ENCODE measurements at places on chromosomes 4 and X.

- no peak for DNase-seq
Observed at GRCh38 chr4:144809056-144809640, 163.2 kb downstream of the HHIP start.

DNA sequence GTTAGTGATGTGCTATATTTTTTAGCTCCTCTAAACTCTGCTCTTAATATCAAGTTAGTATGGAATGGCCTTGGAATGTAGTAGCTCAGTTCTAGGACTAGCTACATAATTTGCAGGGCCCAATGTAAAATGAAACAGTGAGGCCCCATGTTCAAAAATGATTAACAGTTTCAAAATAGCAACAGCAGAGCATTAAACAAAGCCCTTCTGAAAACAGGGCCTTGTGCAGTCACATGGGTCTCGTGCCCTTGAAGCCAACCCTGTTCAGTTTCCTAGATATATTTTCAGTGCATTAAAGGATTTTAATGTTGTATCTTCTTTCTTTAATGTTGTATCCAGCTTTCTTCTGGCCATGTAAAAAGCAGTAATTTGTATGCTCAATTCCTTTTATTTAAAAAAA, 82.1 kb downstream of the TASL start:
- DNase-seq = no peak

- DNase-seq = peak; percentile 27
Observed at GRCh38 chr4:105191621-105192210, 45.0 kb downstream of the TET2 start.

GRCh38 chr4:88705805-88706492, 8.3 kb upstream of the NAP1L5 start:
- DNase-seq = peak; percentile 30

- DNase-seq = no peak
Observed at GRCh38 chr4:94228493-94229216, 21.0 kb downstream of the SMARCAD1 start.

- peak; percentile 55 for DNase-seq
Observed at GRCh38 chrX:136954930-136955329, 74.4 kb upstream of the RBMX start.

DNA sequence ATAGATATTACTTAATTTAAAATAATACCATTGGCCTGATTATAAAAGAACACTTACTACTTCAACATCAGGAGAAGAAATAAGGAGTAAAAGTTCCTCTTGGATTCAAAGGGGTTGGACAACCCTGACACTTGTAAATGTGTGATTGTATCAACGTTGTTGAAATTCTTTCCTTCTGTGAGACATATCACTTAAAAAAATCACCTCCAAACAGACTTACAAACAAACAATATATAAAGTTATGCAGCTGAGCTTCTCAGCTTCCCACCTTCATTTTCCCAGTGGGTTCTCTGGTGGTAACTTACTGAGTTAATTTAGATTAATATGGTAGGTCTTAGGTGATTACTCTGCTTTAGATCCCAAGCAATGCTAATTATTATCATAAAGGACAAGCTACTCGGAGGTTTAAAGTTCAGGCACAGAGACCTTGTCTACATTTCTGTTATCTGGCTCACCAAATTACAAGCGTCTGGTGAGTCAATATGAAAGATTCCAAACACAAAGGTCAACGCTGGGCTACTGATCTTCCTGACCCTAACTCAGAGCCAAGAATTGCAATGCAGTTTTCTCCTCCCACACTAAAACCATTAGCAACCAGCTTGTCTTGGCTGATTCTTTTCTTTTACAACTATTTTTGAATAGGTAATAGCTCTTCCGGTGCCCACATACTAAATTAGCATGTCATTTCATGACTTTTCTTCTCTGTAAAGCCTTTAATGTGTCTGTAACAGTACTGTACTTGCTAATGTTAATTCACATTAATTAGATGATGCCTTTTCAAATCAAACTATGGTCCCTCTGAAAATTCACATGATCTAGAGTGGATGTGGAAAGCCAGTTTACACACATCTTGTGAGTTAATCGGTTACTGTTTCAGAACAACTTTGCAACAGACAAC, 157.6 kb downstream of the RASL11B start:
- DNase-seq = no peak

- peak; percentile 79 for DNase-seq
Observed at GRCh38 chr4:52822972-52823701, 39.0 kb upstream of the RASL11B start.

- peak; percentile 58 for DNase-seq
Observed at GRCh38 chrX:107978707-107979307, 3.4 kb downstream of the TEX13B start.

DNA sequence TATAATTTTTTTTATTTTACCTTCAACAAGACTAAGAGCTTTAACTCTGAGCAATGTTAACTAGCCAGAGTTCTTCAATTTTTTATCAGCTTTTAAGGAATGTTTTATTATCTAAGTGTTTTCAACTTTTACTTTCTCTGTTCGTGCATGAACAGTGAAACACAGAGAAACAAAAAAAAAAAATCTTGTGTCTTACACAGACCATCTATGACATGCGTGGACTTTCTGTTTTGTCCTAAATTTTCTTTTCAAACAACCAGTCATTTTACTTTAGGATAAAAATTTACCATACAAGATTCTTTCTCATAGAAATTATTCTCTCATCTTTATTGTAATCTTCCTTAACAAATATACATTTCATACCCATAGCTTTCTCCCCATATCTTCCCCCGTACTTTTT, 731.9 kb upstream of the PCDH10 start:
- DNase-seq = no peak

- peak; percentile 56 for DNase-seq
Observed at GRCh38 chrX:135185795-135186443, 14.7 kb upstream of the CT55 start.

DNA sequence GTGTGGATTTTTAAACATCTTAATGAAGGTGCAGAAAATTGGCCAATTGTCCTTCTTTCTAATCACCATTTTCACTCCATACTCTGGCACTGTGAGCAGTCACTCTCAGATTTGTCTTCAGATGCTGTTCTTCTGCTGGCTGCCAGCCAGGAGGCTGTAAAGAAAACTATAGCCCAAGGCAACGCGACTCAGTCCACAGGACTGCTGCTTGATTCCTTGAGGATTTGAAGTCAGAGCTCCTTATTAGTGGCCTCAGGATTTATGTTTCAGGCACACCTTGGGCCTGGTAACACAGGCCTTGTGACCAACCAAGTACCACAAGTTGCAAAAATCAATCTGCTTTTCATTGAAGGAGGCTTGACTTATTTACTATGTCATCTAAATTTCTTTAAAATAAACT, 342.6 kb downstream of the GPM6A start:
- no peak for DNase-seq

DNA sequence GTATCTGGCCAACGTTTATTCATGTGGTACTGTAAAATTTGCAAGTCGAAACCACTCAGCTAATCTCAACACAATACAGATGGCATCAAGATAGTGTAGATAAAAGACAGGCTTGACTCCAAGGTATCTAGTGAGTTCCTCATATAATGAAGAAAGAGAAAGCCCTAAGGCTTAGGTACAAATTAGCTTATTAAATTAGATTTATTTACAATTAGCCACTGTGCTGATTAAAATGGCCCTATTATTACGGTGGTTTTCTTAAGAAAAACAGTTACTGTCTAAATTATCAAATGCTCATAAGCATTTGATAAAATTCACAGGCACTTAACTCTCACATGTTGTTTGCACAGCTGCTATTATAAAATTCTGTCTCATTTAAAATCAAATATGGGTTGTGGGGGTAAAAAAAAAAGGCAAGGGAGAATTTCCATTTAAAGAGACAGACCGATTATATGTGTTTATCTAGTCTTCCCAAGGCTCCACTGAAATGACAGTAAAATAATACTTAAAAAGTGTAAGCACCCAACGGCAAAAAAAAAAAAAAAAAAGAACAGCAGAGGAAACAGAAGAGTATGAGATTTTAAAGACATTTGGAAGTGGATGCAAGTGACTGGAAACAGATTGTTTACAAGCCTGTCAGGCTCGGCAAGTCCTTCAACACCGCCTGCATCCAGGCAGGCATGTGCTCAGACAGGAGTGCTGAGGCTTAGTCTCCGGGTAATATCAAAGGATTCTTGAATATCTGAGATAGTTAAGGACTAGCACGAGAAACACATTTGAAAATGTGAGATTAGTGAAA, 55.1 kb downstream of the FAM13A start:
- DNase-seq = no peak

DNA sequence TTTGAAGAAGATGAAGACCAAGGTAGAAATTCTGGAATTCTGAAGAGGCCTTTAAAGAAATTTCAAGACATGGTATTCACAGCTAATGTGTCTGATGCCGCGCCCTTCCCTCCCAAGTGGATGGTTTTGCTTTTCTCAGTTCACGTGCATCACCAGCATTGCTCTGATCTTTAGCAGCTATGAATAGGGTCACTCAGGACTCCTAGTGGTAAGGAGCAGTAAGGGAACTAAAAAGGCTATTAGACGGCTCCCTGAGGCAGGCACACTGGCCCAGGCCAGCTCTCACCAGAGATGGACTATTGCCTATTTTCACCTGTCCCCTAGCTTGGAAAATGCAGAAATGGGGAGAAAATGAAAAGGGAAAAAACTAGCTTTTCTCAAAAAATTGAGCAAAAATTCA, 447.5 kb upstream of the RASGEF1B start:
- peak; percentile 38 for DNase-seq

GRCh38 chr4:56532239-56532638, 26.6 kb downstream of the ARL9 start:
- DNase-seq = no peak

DNA sequence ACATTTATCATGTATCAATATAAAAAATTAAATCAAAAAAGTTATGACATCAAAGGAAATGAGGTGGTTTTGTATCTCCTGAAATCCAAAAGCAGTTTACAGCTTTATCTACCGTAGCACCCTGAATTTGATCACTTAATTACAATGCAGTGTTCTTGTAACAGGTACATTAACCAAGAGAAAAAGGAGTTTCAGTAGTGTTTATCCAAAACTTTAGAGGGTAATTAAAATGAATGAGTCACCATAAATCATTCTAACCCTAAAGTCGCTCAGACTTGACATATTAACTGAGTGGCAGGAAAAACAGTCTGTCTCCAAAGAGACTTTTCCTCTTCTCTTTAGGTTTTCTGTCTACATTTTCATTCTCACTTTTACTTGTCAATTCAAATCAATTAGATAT, 907.6 kb upstream of the EPHA5 start:
- DNase-seq = no peak

GRCh38 chrX:149286940-149287349, 218.2 kb downstream of the IDS start:
- peak; percentile 61 for DNase-seq

- no peak for DNase-seq
Observed at GRCh38 chr4:48680848-48681568, 99.1 kb downstream of the FRYL start.

GRCh38 chr4:109234596-109234995, 67.9 kb downstream of the COL25A1 start:
- DNase-seq = no peak

GRCh38 chrX:12955882-12956703, 18.8 kb upstream of the TMSB4X start:
- DNase-seq = peak; percentile 84

DNA sequence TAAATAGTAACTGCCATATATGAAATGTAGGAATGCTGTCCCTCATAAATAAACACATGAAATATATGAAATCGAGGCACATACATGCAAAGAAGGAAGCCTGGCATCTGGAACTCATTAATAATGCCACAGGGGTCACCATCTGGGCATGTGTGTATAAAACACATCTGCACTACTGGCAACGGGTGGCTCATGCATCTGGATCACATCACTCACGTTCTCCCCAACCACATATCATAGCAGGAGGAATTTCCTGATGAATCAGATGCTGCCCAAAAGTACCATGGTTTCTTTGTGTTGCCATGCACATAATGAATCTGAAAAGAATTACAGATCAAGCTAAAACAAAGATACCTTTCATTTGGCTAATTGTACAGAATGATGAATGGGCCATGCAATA, 28.6 kb downstream of the RNF175 start:
- DNase-seq = peak; percentile 86

DNA sequence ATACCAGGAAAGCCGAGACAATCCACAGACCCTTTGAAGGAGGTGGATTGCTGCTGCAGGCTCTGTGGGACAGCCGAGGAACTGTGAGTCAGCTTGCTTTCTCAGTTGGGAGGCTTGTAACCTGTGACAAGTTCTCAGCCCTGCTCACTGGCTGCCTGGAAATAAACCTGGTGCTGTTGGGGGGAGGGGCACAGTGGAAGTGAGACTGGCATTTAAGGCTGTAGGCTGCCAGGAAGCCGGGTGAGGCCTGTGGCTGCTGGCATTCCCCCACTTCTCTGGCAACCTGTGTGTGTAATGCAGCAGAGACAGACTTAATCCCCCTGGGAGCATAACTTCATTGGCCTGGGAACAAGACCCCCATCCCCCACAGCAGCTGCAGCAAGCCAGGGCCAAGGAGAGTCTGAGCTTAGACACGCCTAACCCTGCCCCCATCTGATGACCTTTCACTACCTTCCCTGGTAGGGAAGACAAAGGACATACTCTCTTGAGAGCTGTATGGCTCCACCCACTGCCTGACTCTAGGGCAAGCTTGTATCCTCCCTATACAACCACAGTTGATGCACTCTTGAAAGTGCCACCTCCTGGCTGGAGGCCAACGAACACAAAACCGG, 64.1 kb downstream of the ALPK1 start:
- no peak for DNase-seq

GRCh38 chr4:144663834-144664475, 18.0 kb downstream of the HHIP start:
- no peak for DNase-seq

All from cardiac muscle cell (in vitro differentiated cells and primary cell).